ENCODE measurements at places on chromosomes 12 and 14.

DNA sequence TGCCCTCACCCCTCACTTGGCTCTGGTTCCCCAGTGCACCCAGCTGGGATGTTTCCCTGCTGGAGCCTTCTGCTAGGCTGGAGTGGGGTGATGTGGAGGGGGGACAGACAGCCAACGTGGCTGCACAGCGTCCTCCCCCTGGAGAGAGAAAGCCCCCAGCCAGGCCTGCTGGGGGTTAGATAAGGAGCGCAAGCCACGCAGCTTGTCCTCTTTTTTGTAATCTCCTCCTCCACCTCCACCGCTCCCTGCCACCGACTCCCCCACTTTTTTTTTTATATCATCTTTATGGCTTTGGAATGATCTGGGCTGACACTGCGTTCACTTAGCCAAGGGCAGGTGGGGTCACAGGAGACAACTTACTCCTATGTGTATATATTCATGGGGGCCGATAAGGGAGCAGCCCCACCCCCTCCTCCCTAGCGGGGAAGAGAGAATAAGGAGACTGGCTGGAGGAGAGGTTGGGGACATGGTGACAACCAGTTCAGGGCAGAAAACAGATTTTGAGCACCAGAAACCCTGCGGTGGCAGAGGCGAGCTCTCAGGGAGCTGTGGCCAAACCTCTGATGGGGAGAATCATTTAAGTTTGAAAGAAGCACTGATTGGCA lies 169.9 kb upstream of the LHX5 start:
- DNase-seq = no peak

- DNase-seq = peak; percentile 30
Measured at GRCh38 chr14:66070542-66071319, 415.4 kb upstream of the CCDC196 start.

DNA sequence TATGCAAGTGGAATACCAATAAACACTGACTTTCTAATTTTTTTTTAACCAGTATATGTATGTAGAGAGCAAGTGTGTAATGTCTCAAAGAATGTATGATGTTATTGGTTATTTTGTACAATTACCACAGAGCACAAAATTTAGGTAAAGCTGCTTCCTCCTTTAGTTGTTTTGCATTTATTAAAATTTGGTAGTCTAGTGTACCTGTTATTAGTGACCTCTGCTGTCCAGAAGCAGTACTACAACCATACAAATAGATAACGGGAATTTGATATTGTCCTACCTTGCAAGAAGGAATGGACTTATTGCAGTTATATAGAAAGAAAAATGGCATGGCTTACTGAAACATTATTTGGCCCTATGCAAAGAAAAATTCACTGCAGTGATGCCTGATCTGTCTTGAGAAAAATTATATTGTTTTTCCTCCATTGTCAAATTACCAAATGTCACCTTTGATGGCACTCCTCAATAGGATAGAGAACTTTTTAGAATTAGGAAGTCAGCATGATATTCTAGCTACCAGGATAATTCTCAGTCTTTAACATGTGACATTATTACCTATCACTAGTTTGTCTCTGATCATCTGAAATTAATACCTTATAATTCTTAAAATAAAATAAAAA lies 153.9 kb upstream of the RMST start:
- peak; percentile 45 for DNase-seq

GRCh38 chr12:91377436-91377835 lies 194.8 kb upstream of the DCN start:
- DNase-seq = no peak

DNA sequence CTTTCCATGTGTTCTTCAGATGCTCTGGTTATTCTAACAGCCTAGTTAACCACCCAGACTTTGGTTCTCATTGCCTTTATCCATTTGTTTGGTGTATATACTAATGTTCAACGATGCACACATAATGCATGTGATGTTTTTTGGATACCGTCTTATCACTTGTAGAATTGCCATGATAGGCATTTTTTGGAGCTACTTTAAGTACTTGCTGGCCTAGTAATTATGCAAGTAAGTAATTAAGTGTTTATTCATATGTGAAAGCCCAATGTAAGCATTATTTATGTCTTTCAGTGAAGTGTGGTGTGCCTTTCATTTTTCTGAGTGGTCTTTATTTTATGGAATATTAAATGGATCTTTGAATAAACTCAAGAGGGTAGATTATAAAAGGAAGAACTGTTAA lies 14.2 kb downstream of the RAP1B start:
- DNase-seq = no peak

DNA sequence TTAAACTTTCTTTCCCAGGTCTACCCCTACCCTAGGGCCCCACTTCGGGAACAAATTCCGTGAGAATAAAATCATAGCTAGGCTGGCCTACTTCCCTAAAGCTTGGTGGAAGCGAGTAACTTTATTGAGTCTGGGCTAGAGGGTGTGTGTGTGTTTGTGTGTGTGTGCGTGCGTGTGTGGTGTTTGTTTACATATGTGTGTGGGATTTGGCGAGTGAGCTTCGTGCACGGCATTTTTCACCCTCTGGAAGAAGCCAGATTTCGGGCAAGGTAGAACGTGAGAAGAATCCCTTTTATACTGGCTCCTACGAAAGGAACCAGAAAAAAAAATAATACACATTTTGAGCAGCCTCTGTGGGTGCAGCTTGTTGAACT lies 7.5 kb upstream of the LHX5 start:
- DNase-seq = no peak
